B cell (primary cell): ENCODE measurements at places on chromosomes 4 and X. TPM values are rescaled to one million over a fixed set of nuclear protein-coding genes. Genes with fewer than 3 reads are reported as not detected.

FAM9C gene
- total RNA-seq = not detected in 2 replicates

ZNF711 gene
- total RNA-seq = 7.0 and 7.6 TPM in 2 replicates

GRCh38 chr4:55458611-55459010, 62.9 kb downstream of the TMEM165 start:
- DNase-seq = no peak
- no peak overlapping the region for H3K4me3 ChIP-seq
- no peaks in the 10 kb centered on the region for H3K4me1 ChIP-seq
- no peak overlapping the region for H3K27ac ChIP-seq

GRCh38 chrX:135437867-135438733, 16.4 kb downstream of the SMIM10L2A start:
- no peak for DNase-seq
- H3K27me3 ChIP-seq = no peaks in the 10 kb centered on the region
- no peaks in the 10 kb centered on the region for H3K36me3 ChIP-seq
- H3K4me3 ChIP-seq = no peak overlapping the region
